ENCODE measurements at places on chromosomes 3 and 15.

- no peak for DNase-seq
Observed at GRCh38 chr15:60184579-60184978, 180.5 kb downstream of the FOXB1 start.

DNA sequence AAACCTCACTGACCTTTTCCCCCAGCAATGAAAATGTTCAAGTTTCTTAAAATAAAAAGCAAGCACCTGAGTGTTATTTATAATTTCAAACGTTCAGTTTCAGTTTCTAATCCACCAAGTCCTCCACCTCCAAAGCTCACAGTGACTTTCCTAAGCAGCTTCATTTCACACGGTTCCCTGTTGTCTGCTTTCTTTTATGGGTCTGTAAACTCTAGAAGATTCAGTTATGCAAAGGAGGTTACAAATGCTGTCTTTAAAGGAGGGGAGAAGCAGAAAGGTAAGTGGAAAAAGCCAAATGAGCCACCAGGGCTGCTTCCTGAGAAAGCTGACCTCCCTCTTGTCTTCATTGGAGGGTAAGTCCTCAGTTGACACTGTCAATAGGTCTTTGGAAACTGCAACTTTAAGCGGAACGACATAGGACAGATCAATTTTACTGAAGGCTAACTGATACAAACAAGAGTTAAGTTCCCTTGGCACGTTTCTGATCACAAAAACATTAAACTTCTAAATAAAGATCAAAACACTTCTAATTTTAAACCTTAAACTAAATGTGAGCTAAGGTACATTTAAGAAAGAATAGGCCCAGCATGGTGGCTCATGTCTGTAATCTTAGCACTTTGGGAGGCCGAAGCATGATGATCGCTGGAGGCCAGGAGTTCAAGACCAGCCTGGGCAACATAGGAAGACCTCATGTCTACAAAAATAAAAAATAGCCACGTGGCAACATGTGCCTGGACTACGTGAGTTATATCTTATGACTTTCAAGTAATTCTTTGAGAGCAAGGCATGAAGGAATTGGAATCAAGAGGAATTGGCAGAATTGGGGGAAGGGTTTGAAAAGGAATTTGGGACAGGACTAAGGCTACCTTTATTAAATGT is 151.9 kb upstream of the UBE2E1 start:
- no peak for DNase-seq

DNA sequence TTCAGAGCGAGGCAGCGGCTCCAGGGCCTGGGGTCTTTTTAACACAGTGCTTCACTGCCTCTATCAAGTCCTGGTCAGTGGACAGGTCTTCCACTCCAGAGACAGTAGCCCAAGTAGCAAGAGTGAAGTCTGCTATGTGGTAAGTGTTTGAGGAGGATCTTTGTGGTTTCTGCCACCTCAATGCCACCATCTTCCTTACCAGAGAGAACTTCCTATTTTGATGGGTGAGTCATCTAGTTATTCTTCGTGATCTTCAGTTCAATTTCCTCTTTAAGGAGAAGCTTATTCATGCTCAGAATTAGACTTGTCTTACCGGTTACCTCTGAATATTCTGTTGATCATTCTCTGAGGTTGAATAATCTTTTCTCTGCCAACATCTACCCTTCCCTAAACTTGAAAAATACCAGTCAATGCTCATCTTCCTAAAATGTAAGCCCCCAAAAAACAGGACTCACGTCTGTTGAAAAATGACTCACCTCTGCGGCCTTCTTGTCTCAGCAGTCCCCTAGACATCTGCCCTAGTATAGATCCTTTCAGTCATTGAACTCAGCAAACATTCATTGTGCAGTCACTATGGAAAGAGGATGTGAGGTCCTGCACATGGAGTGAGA is 32.2 kb upstream of the BCL6 start:
- DNase-seq: peak; percentile 54

GRCh38 chr3:67866571-67866970 is 212.2 kb upstream of the SUCLG2 start:
- DNase-seq: no peak

DNA sequence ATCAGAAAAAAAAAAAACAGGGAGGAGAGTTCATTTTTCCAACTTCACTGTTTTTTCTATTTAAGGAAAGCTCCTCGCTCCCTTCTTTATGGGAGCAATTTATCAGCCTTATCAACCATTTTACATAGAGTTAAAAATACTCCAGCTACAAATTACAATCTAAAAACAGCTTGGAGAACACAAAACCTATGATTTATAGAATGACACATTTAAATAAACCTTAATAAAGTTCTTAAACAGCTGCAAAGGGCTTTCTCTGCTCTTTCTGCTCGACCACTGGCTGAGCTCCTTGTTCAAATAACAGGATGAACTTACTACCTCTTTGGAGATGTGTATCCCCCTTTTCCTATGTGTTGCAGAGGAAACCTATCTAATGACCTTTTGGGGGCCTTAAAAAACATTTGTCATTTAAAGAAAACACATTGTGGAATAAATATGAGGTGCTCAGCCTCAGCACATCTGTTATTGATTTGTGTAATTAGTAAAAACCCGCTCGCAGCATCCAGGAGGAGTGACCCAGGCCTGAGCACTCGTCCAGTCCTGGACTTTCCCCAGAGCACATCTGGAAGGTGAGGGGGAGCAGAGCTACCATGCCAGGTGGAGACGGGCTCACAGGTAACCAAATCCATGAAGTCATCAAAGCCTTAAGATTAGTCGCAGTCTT is 231.2 kb downstream of the ATP8B4 start:
- DNase-seq: no peak

- DNase-seq: no peak
Observed at GRCh38 chr3:71251156-71251775, 332.3 kb downstream of the FOXP1 start.

- DNase-seq: no peak
Observed at GRCh38 chr3:17811646-17812045, 69.2 kb upstream of the TBC1D5 start.

DNA sequence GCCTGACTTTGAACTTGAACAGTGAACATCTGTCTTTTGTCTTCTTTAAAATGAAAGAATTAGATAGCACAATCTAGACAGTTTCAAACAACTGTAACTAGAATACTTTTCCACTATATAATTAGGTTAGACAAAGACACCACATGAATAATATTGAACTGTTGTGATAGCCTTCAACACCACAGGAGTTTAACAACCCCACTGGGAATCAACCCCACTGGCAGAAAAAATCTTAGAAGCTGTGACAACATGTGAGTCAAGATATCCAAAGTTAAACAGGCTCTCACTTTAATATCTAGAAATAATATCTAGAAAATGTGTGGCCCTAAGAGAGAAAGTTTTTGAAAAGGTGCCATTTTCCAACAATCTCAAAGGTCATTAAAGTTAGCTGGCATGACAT is 64.4 kb upstream of the PRICKLE2 start:
- DNase-seq: no peak

- DNase-seq: no peak
Observed at GRCh38 chr3:149527531-149528339, 53.2 kb downstream of the TM4SF4 start.
